GM03348 (cell line): ENCODE measurements at places on chromosomes 3 and 15.

- no peak for DNase-seq
Measured at GRCh38 chr3:72301779-72302178, 516.8 kb upstream of the PROK2 start.

GRCh38 chr3:13479332-13479581, 849 bp upstream of the HDAC11 start:
- peak; percentile 75 for DNase-seq

- no peak for DNase-seq
Measured at GRCh38 chr3:64871834-64872249, 184.0 kb upstream of the ADAMTS9 start.

DNA sequence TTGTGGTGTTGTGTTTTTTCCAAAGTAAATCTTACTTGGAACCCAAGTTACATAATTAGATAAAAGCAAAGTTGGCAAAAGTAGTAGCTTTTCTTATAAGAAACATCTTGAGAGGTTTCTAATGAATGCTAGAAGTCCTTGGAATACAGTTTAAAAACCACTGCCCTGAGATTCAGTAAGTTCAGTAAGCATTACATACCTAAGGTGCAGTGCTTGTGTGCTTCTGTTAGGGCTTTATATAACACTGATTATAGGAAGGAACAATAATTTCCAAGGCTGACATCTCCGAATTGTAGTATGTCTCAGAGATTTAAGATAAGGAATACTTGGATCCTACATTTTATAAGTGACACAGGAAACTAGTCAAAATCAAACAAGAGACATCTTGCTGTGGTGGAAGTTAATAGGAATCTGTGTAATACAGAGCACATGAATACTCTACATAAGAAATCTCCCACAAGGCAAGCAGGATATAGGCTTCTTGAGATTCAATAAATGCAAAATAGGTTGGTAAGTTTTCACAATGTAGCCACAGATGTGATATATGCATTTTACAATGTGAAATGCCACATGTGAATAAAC, 268.2 kb downstream of the LSAMP start:
- no peak for DNase-seq

DNA sequence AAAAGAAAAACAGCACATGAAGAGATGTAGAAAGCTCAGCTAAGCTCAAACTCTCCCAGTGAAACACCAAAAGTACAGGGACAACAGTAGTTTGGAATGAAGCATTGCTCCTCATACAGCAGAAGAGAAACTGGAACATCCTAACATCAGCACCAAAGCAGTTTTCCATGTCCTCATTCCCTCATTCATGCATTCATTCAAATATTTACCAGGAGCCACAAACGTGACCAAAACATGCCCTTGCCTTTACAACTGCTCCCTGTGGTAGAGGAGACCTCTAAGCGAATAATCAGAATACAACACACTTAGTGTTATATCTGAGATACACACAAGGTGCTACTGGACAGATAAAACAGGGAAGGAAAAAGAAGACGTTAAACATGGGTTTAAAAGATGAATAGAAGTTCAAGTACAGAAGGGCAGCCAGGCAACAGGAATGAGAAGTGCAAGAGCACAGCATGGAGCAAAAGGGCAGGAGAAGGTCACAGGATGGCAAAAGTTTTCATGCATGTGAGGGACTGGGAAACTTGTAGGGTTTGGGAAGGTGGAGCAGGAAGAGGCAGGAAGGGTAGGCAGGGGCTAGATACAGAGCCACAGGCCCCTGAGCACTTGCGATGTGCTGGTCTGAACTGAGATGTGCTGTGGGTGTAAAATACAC, 58.5 kb upstream of the LMCD1 start:
- no peak for DNase-seq
